SHP77 (cell line): ENCODE measurements at places on chromosomes 11 and 22.

- DNase-seq: no peak
These were observed 161.4 kb downstream of the SWAP70 start for GRCh38 chr11:9825315-9825714.

DNA sequence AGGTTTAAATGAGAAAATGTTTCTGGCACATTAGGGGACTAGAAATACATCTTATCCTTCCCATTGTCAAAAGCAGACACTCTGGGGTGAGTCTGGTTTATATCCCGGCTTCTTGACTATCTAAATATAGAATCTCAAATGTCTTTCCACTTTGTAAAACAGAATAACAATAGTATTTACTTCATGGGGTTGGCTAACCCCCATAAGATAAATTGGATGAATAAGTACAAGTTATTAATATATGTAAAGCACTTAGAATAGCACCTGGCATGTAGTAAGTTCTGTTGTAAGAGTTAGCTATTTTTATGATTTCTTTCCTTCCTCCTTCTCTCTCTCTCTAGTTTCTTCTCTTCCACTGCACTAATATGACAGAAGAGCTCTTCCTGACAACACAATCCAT is 499.1 kb downstream of the INSC start:
- DNase-seq: no peak

- no peak for DNase-seq
These were observed 3.9 kb downstream of the TNKS1BP1 start for GRCh38 chr11:57320719-57321387.

- DNase-seq: no peak
These were observed 82.3 kb downstream of the TRIM29 start for GRCh38 chr11:120055646-120056045.

DNA sequence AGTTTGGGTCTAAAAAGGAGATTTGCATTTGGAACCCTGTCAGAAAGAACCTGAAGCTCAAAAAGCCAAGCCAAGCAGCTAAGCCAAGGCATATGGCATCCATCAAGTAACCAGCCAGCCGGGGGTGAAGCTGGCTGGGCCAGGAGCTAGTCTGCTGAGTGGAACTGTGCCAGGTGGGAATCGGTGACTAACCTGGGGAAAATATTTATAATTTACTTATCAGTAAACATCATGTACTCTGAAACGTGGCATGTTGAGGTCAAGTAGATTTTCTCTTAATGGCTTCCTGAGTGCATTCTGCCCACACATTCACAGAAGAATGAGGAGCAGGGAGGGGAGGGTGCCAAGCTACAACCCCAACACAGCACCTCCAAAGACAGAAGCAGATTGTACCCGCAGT is 70.5 kb upstream of the SESN3 start:
- DNase-seq: no peak

- DNase-seq: no peak
These were observed 13.0 kb upstream of the BID start for GRCh38 chr22:17787241-17787640.
